GM12865 (cell line): ENCODE measurements at places on chromosomes 13 and 19.

- DNase-seq: no peak
Measured at GRCh38 chr13:31369213-31369612, 169.4 kb downstream of the B3GLCT start.

- DNase-seq: peak; percentile 53
Measured at GRCh38 chr19:51552996-51553725, 17.9 kb upstream of the ZNF175 start.

GRCh38 chr19:3664879-3665642 is 35.2 kb downstream of the PIP5K1C start:
- DNase-seq: peak; percentile 51

DNA sequence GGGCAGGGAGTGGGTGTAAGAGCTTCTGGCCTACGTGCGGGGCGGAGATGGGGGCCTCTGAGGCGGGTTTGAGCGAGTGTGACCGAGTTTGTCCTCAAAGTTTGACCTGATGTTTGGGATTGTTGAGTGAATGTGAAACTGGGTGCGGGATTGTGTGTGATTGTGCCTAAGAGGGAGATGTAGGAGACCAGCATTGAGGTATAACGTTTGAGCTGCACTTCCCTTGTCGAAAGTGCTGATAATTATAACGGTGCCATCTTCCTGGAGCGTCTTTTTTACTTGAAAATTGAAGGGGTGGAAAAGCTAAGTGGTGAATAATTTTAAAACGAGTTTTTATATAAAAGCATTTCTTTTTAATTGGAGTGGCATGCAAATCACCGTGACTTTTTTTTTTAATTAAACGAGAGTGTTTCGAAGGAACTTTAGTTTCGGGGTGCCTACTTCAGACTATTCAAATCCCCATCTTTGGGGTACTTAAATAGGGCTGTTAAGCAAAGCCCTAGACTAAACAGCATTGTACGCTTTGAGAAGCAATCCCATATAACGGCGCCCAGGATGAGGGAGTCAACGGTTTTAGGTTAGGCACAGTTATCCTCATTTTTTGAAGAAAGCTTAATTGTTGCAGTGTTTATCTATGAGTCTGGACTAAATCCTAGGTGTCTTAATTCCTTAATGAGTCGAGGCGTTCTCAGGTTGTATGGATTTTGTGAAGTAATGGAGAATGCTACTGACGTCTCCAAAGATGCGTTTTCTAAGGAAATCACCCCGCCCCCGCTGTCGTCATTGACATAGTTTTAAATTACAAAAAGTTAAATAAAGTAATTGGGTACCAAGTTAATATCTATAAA is 594 bp downstream of the ZNF146 start:
- DNase-seq: peak; percentile 40

DNA sequence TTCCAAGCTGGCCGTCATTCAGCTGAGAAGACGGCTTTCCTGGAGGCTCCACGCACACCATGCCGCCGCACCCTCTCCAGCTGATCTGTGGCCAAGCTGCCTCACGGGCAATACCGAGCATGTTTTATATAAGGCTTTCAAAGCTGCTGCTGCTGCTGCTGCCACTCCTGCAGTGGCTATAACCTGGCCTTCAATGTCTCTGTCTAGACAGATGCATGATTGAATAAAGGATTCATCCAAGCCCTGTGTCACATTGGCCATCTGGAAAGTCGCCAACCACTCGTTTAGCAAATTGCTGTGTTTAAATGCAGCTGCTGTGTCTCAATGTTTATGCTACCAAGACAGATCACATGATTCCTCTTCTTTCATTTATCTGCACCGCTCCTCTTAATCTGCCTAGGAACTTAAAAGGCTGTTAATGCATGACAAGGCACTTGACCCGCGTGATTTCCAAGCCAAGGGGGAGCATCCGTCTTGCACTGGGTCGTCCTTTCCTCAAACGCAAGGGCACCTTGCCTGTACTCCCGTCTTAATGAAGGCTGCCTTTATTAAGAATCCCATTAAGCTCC is 114.3 kb downstream of the TEX26 start:
- DNase-seq: no peak

DNA sequence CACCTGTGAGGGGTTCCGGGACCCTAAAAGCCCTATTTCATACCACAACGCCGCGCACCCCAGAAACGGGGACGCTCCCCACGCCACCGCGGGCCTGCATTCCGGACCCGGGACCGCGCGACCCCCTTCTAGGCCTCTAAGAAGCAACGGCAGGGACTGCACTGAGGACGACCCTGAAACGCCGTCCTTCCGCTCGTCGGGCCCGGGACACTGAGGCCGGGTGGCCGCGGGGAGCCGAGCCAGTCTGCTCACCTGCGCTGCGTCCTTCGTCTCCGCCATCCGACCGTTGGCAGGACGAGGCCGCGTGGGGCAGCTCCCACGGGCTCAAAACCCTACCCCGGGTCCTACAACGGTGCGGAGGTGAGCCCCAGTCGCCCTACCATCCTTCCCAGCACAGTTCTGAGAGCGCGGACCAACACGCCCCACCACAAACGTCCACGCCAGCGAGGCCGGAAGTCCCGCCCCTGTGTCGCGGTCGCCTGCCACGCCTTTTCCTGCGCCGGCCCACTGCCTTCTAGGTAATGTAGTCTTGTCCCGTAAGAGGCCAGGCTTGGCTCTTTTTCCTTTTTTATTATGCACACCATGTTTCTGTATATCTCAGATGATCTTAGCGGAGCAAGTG is at the start of gene ZNF550:
TSS of gene ZNF550 (minus strand) at position 460 of the 622 bp plus-strand sequence. CDS start at position 279, 181 bp downstream.
- DNase-seq: peak; percentile 94

DNA sequence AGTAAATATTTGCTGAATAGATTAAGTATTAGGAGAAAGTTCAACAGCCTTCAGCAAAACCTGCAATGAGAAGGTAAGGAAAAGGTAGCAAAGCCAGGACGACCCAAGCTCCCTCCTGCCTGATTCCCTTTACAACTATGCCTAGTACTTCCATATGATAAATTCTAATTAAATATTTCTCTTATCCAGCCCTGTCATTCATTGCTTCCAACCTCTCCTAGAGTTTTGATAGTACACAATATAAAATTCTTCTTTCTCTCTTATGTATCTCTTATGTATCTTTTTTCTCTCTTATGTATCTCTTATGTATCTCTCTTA is 187.2 kb downstream of the DCT start:
- DNase-seq: no peak

DNA sequence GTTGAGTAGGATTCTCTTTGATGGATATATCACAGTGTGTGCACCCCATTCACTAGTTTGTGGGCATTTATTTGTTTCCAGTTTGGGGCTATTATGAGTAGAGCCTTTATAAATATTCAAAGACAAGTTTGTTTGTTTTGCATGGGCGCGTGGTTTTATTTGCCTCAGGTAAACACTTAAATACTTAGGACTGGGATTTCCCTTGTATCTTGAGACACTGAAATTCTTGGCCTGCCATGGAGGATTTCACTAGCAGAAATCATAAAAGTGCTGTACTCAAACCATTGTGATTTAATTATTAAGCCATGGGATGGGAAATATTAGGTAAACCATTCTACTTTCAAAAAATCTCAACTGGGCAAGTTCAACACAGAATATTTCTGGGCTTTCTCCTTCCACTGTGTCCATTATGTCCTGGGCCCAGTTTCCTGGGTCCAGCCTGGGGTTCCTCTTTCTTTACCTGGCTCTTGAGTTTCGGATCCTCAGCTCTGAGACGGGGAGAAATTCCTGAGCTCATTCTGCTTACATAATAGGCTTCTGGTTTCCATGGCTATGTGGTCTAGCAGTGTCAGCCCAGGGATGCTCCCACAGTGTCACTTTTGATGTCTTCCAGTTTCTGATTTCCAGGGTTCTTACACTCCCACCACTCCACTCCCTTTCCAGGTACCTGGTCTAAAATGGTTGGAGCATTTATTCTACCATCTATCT is 14.4 kb downstream of the MYO16 start:
- DNase-seq: no peak

DNA sequence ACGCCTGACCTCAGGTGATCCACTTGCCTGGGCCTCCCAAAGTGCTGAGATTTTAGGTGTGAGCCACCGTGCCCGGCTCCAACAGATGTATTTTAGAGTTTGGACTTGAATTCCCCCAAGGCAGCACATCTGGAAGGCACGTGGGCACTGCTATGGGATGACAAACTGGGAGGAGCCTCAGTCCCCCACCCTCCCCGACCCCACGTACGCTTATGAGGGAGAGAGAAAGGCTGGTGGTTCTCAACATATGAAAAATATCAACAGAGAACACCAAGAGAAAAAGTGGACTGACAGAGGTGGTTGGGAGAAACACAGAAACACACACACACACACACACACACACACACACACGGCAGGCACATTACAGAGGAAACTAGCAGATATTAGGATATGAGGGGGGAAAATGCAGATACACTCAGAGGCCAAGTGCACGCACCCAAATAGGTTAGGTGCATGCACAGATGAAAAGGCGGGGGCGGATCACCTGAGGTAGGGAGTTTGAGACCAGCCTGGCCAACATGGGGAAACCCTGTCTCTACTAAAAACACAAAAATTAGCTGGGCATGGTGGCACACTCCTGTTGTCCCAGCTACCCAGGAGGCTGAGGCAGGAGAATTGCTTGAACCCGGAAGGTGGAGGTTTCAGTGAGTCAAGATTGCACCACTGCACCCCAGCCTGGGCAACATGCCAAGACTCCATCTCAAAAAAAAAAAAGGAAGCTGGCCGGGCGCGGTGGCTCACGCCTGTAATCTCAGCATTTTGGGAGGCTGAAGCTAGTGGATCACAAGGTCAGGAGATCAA is 3.2 kb downstream of the STX10 start:
- DNase-seq: no peak

DNA sequence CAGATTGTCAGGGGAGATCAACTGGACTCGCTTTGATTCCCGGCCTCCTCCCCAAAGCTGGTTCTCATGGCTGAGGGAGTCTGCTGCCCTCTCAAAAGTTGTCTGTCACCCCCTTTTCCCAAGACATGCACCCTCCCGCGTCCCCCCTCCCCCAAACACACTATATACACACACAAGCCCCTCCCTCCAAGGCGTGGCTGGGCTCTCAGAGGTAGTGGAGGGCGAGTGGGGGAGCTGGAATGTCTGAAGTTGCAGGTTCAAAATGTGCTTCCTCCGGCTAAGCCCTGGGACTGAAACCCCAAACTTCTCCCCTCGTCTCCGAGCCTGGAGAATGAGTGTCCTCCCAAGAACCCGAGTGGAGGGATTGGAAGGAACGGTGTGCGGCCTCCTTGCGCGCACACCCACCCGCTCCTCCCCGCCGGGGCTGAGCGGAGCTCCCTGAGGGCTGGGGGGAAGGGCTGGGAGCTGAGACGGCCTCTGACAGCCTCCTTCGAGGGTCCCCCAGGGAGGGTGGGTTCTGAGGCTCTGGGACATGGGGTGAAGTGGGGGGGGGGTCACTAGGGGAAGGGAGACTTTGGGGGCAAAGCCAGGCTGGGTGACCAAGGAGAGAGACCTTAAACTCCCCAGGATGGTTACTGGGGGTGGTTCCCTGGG is 9.9 kb upstream of the MEIS3 start:
- DNase-seq: no peak

DNA sequence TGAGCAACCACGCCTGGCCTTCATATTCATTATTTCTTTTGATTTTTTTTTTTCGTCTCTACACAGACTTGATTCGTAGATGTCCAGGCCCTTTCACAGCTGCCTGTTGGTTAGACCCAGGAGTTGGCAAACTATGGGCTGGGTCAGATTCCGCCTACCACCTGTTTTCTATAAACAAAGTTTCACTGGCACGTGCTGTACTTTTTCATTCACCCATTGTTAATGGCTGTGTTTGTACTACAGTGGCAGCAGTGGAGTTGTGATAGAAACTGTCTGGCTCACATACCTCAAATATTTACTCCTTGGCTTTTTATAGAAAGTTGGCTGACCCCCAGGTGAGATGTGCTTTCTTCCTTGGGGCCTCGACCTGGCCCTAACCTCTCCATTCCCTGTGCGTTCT is 72.9 kb upstream of the TEX29 start:
- no peak for DNase-seq

DNA sequence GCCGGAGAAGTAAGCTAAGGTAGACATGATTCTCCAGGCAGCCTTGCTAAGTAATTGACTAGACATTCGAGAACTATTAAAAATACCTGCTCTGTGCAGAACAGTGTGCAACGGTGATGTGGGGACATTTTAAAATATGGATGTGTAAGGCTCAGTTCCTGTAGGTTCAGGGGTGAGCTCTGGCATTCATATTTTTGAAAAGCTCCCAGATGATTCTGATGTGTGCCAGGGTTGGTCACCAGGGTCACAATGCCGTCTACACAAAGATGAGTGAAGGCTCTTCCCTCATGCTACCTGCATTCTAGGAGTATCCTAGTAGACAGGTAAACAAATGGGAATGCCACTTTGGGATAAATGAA is 702 bp upstream of the EPSTI1 start:
- no peak for DNase-seq

DNA sequence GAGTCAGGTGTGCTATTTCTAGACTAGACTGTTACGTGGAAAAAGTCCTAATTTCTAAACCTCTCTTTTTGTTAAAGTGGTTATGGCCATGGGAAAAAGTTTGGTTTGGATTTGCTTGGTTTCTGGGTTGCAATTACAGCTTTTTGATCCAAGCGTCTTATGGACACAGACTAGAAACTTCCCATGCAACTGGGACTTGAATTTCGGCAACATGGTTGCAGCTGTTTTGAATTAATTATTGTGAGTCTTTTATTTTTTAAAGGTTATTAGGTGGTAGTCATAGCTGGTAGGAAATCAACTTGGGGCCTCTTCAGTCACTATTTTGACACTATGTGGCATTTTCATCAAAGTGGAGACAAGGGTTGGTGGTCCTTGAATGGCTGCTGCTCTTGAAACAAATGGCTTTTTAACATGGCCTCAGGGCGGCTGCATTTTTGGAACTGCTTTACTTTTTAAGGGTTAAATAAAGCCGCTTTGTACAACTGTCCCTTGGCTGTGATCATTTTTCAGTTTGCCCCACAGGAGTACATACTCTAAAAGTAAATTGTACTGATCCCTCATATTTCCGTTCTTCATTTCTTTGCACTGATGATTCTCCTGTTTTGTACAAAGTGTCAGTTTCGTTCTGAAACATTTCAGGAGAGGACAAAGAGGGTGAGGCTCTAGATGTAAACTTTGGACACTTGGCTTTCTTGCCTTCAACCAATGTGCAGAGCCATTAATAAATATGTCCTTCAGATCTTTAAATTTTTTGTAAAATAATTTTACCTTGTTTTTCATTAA is 15.9 kb downstream of the HNRNPM start:
- DNase-seq: no peak

DNA sequence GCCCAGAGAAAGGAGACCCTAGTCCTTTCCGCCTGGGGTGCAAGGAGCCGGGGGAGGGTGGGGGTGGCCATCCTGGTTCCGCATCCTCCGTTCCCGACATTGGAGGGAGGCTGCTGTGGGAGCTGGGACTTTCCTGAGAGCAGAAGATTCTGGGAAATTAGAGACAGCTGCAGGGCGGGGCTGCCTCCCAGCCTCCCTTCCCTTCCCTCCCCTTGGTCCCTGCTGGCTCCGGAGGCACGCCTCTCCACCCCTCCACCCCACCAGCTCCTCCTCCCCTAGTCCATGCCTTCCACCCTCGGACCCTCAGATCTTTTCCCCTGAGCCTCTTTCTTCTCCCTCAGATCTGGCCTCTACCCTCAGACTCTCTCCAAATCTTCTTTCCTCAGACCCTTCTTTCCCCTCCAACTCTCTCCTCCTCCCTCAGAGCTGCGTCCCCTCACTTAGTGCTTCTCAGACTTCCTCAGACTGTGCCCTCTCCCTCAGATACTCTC is 3.1 kb upstream of the BCL3 start:
- no peak for DNase-seq

GRCh38 chr13:76730220-76730619 is 156.0 kb downstream of the KCTD12 start:
- no peak for DNase-seq
